ENCODE measurements at places on chromosomes 11 and 22. TPM values are rescaled to one million over a fixed set of nuclear protein-coding genes. Genes with fewer than 3 reads are reported as not detected.

Gene LMNTD2
- 1.1 TPM for total RNA-seq

Gene HEPN1
- 0.41 TPM for total RNA-seq

Gene GGTLC2
- not detected for total RNA-seq

Gene PDGFD
- 152 TPM for total RNA-seq

Gene TTC28
- total RNA-seq: 94.2 TPM

Gene LAYN
- 36.6 TPM for total RNA-seq

Gene MIOX
- total RNA-seq: not detected

Gene C11orf16
- total RNA-seq: not detected

Gene ZNF280B
- not detected for total RNA-seq

Gene RAC2
- total RNA-seq: 10.7 TPM

Gene C11orf97
- not detected for total RNA-seq

Gene APOL5
- not detected for total RNA-seq

Gene BIK
- total RNA-seq: not detected

Gene RAB3IL1
- 20.8 TPM for total RNA-seq

Gene RIC3
- 17.7 TPM for total RNA-seq

Gene SLC6A5
- total RNA-seq: not detected

Gene IGLL1
- total RNA-seq: not detected

Gene IL10RA
- 36.4 TPM for total RNA-seq

Gene C1QTNF4
- total RNA-seq: 2.8 TPM

Gene MYEOV
- total RNA-seq: 1.1 TPM

Gene PRRG4
- total RNA-seq: 5.1 TPM

Gene NECTIN1
- 4.2 TPM for total RNA-seq

Gene EHBP1L1
- 286 TPM for total RNA-seq

Gene ANKK1
- 0.49 TPM for total RNA-seq

Gene APOA5
- not detected for total RNA-seq

Gene EHD1
- total RNA-seq: 140 TPM

Gene C11orf91
- not detected for total RNA-seq
